Midbrain (tissue), 1 donor: ENCODE measurements at places on chromosomes 4 and X.

DNA sequence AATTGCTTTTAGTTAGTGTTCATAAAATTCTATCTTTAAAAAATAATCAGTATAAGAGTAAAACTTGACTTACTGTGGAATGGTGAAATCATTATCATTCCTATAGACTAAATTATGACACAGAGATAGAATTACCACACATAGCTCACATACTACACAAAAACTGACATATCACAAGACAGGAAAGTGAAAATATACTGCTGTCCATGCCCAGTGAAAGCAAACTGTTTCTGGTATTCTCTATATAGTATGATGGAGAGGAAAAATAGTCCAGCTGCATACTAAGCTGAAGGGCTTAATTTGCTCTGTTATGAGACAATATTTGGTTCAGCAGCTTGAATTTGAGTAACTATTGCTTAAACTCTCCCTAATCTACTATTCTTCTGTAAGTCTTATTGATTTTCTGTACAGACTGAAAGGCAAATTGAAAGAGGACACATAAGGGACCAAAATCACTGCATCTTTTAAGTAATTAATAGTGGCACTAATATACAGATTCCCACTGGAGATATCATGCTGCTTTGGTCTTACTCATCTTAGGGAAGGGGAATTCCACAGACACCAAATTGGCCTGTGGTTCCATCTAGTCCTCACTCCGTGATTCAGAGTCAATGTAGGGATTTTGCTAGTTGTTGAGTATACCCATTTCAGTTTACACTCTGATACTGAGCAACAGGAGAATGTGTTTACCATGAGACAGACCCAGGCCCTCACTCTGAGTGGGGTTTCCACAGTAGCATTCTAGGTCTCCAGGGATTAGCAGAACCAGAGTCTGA is 47.4 kb upstream of the AGA start:
- DNase-seq, result no peak

GRCh38 chr4:154916068-154916467 is 135.0 kb downstream of the RBM46 start:
- no peak for DNase-seq

GRCh38 chr4:147550626-147551246 is 66.5 kb upstream of the TMEM184C start:
- no peak for DNase-seq

- no peak for DNase-seq
These were observed 4.0 kb downstream of the SLC2A9 start for GRCh38 chr4:10017037-10017893.

DNA sequence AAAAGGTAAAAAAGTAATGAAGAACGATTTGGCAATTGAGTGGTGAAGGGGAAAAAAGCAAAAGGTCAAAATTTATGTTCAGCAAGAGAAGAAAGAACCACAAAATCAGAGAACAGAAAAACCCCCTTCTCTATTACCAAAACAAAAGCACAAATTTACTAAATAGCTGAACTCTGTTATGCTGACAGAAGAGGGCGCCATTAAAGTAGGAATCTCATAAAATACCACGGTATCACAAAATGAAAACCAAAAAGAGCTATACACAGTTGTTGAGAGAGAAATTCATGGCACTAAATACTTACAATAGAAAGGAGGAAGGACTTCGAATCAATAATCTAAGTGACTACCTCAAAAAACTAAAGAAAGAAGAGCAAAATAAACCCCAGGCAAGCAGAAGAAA is 69.6 kb upstream of the CXorf66 start:
- no peak for DNase-seq

GRCh38 chr4:85728464-85728863 is 253.5 kb downstream of the ARHGAP24 start:
- no peak for DNase-seq

GRCh38 chr4:137694138-137694537 is 161.8 kb upstream of the PCDH18 start:
- DNase-seq, result no peak

GRCh38 chr4:18735740-18736268 is 714.2 kb upstream of the LCORL start:
- DNase-seq, result no peak
